ENCODE measurements at places on chromosomes 12 and 14. TPM values are rescaled to one million over a fixed set of nuclear protein-coding genes. Genes with fewer than 3 reads are reported as not detected.

- DNase-seq, result no peak
Measured at GRCh38 chr12:98893126-98893674, 248.1 kb downstream of the APAF1 start.

DNA sequence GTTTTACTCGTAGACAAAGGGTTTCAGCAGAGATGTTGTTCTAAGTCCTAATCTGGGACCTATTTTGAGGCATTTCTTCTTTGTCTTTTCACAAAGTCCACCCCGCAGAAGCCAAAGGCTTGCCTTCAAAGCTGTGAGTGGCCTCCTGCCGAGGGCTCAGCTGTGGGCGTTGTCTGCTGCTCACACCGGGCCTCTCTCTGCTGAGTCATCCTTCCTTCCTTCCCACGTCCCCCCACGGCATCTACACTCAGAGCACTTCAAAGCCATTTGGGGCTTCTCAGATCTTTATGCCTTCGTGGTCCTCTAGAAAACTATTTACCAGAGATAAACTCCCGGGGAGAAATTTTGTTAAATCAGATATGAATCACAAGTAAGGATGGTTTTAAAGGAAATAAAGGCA, 115.9 kb upstream of the TMPO start:
- peak; percentile 84 for DNase-seq

DNA sequence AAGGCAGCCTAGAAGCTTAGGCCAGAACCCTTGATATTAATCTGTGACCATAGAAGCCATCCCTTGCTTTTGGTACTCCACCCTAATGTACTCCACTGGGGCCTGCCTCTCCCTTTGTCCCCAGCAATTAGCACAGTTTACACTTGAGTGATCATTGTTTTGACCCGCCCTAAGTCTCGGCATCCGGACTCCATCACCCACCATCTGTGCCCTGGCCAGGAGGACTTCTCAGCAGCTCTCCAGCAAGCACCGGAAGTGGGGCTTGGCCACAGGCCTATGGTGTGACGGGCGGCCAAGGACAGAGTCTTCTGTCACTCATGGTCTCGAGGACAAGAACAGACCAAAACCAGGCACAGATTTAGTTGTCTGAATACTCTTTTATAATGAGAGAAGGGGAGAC, 126.5 kb upstream of the NTF3 start:
- DNase-seq, result no peak

DNA sequence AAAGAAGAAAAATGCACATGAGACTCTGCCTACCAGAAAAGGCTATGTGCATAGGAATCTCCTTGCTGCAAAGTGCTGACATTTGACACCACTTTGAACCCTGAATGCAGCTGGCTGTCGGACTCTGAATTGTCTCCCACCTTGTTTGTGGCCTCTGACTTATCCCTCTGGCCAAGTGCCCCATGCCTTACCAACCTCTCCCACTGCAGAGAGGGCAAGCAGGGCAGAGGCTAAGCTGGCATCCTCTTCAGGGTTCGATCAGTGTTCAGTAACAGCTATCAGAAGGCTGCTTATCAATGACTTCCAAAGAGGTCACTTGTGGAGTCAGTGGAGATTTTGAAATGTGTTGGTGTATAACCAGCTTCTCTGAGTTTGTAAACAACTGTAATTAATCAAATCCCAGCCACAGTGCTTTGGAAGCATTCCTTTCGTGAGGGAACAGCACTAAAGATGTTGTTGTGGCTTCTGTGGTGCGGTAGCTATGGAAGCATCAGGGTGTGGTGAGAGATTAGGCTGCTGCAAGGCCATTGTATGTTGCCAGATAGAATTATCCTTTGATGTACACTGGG, 22.6 kb upstream of the BMP4 start:
- DNase-seq, result no peak

DNA sequence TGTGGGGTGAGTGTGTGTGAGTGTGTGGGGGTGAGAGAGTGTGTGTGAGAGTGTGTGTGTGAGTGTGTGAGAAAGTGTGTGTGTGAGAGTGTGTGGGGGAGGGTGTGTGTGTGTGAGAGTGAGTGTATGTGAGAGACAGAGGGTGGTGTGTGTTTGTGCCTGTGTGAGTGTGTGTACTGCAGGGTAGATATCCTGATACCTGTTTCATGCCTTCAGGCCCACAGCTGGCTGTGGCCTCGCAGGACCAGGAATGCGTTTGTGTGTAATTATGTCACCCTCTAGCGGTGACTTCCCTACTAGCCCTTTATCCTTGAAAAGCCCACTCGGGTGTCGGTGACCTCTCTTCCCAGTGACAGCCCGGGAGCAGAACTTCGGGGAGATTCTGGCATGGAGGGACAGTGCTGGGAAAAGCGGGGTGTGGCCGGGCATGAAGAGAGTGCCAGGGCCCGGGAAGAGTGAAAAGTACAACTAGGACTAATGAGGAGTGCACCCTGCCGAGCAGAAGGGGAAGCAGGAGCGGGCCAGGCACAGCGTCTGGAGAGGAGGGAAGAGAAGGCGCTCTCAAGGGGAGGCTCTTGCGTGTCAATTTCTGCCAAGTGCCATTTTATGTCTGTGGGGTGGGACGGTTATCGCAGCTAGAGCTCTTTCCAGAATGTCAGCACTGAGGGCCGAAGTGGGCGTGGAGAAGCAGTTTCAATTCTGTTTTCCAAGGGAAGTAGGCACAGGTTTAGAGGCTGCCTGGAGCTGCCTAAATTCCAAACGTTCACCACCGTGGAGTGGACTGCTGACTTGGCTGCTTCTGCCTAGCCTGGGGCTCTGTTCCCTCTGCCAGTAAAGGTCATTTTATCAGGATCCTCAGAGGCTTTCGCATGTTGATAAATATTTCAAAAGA, 11.0 kb upstream of the FBXL14 start:
- DNase-seq, result peak; percentile 89

DNA sequence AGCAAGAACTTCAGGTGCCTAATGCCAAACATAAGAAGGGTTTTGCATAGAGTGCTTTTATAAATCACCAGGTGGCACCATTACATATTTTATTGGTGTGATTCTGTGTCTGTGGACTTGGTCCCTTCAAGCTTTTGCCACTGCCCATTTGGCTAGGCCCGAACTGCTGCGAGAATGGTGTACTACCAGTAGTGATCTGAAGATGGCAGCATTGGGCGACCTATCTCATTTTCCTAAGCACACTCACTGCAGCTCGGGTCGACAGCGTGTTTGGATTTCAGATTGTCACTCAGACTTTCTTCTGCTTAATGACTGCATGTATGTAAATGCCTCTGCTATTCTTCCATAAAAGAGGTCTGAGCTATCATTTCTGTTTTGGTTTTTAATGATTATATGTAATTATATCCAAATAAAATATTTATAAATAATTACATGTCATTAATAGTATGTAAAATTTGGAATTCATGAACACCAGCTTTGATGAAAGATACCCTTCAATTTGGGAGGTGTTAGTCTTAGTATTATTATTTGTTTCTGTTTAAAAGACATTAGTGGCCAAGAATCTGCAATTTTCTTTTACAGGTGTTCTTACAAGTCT, 78.5 kb downstream of the TPH2 start:
- DNase-seq, result peak; percentile 84

- DNase-seq, result no peak
Measured at GRCh38 chr12:131217024-131217586, 263.4 kb downstream of the ADGRD1 start.

DNA sequence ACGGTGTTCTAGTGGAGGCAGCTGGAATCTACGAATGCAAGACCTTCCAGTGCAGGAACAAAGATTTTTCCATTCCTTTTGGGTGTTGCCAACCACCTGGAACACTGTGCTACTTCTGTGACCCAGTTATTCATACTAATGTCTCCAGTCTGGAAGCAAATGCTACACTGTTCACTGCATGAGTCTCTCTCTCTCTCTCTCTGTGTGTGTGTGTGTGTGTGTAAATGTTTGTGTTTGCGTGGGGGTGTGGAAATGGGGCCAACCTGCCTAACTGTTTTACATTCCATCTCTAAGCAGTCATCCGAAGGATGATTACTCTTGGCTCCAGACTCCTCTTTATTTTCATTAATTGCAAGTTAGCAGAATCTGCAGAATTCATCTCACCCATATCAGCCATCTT, 29.9 kb upstream of the YBX3 start:
- DNase-seq, result no peak

- DNase-seq, result no peak
Measured at GRCh38 chr12:52063082-52063924, 6.5 kb upstream of the ATG101 start.

DNA sequence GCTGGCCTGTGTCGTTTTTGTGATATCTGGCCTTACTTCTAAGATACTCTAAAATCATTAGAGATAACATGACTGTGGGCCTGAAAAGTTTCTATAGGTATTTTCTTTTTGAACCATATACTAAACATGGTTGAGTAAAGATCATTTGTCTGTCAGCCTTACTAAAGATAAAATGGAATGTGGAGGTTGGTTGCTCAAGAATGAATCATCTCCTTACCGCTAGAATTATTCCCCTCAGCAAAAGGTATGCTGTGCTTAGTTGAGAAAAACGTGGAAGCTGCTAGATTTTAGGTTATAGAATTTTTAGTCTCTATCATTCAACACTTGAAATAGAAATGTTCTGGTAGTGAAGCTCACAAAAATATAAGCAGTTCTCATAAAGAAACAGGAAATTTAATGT, 407.3 kb downstream of the AEBP2 start:
- DNase-seq, result peak; percentile 3

DNA sequence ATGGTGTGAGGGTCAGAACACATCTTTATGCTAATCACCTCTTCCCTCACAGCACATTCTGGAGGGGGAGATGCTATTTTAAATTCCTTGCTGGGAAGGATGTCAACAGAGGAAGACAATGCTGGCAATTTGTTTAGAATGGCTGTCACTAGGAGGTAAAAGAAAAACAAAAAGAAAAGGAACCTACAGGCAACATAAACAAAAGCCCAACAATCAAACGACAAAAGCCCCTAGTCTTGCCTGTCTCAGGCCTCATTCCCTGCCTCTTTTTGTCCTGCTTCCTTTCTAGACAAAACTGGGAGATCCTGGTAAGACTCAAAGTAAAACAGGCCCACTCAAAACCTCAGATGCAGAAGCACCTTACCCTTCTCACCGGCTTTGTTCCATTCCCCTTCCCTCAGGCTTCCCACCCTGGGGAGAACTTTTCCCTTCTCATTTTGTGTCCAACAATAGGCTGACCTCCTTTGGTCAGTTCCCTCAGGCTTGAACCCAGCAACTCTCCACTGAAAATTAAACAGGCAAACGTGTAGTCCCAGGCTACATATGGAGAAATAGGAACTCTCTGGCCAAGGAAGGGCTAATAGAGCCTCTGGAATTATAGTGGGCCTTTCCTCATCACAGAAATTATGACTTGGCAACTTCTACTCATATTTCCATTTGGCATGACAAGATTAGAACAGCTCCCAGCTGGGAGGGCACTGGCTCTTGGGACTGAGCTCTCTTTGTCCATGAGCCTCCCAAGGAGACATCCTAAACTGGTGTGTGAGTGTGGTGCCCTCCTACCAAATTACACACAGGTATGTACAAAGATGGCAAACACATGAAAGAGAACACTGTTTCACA, 193.0 kb downstream of the MON2 start:
- peak; percentile 18 for DNase-seq

- no peak for DNase-seq
Measured at GRCh38 chr14:96058576-96059200, 19.5 kb downstream of the C14orf132 start.

- no peak for DNase-seq
Measured at GRCh38 chr12:71478270-71478669, 38.7 kb downstream of the LGR5 start.

DNA sequence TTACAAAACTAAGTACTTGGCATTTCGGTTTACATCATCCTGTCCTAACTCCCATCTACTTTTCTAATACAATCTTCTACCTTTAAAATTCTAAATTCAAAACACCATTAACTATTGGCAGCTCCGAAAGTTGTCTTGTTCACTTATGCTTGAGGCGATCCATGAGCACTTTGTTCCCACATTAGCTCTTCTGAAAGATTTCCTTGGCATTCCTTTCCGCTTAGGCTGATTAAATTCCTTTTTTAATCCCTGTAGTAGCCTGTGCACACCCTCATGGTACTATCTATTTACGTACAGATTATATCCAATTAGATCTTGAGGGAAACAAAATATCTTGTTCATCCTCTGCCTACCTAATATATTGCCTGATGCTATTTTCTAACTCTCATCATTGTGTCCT, 480.7 kb downstream of the PRKD1 start:
- no peak for DNase-seq

DNA sequence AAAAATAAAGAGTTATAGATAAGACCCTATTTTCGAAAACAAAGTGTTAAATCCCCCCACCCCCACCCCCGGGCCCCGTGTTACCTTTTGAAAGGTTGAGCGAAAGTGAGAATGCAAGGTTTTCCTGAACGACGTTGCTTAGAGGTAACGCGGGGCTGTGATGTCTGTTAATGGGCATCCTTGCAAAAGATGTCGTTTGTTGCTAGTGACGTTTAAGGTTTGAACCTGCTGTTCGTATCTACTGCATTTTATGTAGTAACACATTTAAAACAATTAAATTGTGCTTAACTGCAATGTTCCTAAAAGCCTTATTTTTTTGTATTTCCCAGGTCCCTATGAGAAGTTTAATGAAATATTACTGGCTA, 1.2 kb downstream of the CPSF6 start:
- DNase-seq, result peak; percentile 34

DNA sequence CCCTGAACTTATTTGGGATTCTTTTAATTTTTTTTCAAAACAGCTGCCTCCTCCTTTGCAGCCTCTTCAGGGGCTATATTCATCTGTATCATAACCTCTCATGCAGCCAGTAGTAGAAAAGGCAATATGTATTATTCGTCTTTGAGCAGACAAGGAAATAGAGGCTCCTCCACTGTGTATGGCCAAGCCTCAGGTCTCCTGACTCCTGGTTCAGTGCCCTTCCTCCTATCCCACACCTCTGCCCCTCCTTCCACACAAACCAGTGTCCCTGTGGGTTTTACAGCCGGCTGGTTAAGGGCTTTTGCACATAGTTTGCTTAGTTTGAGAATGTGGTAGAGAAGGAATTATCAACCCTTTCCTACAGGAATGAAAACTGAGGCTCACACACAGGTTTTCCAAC, 8.8 kb upstream of the ACVRL1 start:
- no peak for DNase-seq

DNA sequence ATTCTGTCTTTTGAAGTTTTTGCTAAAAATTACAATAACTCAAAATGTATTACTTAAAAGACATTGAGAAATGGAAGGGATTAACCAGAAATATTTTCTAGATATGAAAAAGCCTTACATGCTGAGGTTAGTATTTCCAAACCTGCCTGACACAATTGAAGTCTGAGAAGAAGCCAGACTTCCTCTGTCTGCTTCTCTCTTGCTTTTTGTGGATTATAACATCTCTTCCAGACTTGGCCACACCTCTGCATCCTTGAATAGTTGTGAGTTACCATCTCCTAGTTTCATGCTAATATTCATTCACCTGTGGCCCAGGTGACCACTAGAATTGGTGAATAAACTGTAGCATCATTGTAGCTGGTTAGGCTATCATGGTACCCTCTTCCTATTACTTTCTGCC, 497.6 kb downstream of the SLC16A7 start:
- DNase-seq, result no peak

GRCh38 chr12:107443320-107444090, 242.1 kb upstream of the PWP1 start:
- no peak for DNase-seq

The NKX2-8 gene
- total RNA-seq, result not detected

The CCDC38 gene
- not detected for total RNA-seq

The INSM2 gene
- not detected for total RNA-seq

The FAR2 gene
- total RNA-seq, result 61.9 TPM

The ENDOU gene
- not detected for total RNA-seq

The TRPV4 gene
- total RNA-seq, result 1.4 TPM

The CD9 gene
- total RNA-seq, result 1,153 TPM

The BCAT1 gene
- 103 TPM for total RNA-seq

Data from dermis blood vessel endothelial cell (primary cell).